ENCODE measurements at places on chromosomes 1 and 21.

GRCh38 chr1:203122159-203122558 lies 5.4 kb upstream of the ADORA1 start:
- DNase-seq = no peak
- no peaks in the 10 kb centered on the region for H3K36me3 ChIP-seq
- H3K27ac ChIP-seq = no peak overlapping the region
- H3K4me1 ChIP-seq = peaks cover 4% of the 10 kb centered on the region

DNA sequence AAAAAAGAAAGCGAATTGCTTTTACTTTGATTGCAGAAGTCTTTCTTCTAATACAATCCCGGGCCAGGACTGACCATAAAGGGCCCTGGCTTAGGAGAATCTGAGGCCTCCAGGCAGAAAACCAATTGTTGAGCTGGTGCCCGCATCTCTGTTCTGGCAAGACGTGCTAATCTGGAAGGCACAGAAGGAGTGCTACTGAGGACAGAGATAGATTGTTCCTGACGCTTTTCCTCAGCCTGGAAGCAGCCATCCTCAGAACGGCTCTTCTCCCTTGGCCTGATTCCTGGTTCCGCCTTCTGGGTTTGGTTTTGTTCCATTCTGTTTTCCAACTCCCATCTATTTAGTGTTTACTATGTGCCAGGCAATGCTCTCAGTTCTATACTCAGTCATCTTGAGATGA lies 44.8 kb upstream of the SPOCD1 start:
- H3K36me3 ChIP-seq = no peaks in the 10 kb centered on the region
- H3K27ac ChIP-seq = no peak overlapping the region
- no peaks in the 10 kb centered on the region for H3K27me3 ChIP-seq
- no peak for DNase-seq
- H3K4me1 ChIP-seq = no peaks in the 10 kb centered on the region

DNA sequence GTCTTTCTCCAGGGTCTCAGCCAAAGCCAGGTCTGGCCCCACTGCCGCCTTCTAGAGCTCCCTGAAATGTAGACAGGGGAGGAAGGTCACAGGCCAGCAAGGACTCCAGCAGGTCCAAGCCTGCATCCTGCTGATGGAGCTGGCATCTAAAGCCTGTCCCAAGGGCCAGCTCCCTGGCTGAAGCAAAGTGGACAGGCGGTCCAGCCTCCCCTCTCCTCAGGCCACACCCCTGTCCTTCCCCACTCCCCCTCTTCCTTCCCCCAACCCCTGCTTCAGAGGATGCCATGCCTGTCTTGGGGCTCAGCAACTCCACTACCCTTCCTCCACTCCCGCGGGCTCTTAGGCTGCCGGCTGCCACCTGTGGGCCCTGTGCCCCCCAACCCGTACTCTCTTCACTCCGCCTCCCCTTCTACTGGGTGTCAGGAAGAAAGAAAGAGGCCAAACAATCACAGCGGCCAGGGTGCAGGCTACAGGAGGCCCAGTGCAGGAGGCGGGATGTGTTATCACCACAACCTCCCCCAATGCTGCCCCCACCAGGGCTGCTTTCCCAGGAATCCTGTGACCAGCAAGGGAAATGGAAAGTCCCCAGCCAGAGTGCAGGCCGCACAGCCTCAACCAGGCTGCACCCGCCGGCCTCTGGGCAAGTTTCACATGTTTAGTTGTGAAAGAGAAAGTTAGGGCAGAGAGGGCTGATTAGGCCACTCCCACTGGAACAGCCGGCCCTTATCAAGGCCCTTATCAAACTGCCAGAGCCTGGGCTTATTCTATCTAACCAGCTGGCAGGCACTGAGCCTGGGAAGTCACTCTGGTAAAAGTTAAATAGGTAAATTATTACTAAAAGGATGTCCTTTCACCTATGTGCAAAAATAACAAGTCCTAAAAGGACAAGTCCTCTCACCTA lies 34.1 kb downstream of the ACOT7 start:
- peak; percentile 87 for DNase-seq
- peak overlapping the region; percentile 12 for H3K4me3 ChIP-seq
- peaks cover 14% of the 10 kb centered on the region for H3K4me1 ChIP-seq

DNA sequence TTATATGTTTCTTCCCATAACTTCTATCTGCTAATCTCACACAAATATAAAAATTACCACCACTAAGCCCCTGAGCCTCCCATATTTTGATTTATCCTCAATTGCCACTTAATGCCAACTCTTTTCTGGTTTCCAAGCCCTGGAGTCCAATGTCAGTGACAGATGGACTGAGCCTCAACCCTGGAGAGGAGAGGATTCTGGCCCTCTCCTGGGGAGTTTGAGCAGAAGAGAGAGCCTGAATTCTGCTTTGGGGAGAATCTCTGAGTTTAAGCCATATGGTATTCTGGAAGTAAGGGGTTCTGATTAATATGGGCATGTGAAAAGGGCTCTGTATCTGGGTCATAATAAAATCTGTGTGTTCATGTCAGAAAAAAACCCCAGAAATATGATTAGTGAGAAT lies 8.5 kb downstream of the CADM3 start:
- H3K27me3 ChIP-seq = peaks cover 13% of the 10 kb centered on the region
- DNase-seq = no peak
- no peak overlapping the region for H3K4me3 ChIP-seq
- H3K4me1 ChIP-seq = no peaks in the 10 kb centered on the region
- H3K27ac ChIP-seq = no peak overlapping the region

GRCh38 chr1:171177261-171177660 lies 7.8 kb upstream of the FMO2 start:
- H3K27me3 ChIP-seq = no peaks in the 10 kb centered on the region
- no peaks in the 10 kb centered on the region for H3K36me3 ChIP-seq
- H3K27ac ChIP-seq = no peak overlapping the region
- peaks cover 7% of the 10 kb centered on the region for H3K4me1 ChIP-seq

DNA sequence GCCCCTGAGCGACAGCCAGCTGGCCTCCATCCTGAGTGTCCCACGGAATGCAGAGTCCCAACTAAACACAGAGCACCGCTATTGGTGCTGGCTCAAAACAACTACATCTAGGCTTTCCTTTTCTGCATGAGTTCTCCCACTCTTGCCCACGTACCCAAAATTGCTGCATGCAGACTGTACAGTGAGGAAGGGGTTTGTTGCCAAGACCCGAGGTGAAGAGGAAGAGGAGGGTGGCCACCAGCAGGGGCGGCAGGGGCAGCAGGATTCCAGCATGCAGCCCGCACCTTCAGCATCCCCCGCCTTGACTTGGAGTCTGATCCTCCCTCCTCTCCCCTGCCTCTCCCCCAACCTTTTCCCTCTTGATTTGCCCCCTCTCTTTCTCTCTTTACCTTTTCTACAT lies 8.0 kb downstream of the S100A9 start:
- H3K4me3 ChIP-seq = no peak overlapping the region
- no peak overlapping the region for H3K27ac ChIP-seq
- H3K4me1 ChIP-seq = no peaks in the 10 kb centered on the region
- no peaks in the 10 kb centered on the region for H3K36me3 ChIP-seq

All from MM.1S (cell line).